DND-41 (cell line): ENCODE measurements at places on chromosomes 5 and 9.
A peak's percentile ranks its signal among the peaks of the same experiment; 100 is the strongest.

- H3K27ac ChIP-seq = no peak overlapping the region
- H3K27me3 ChIP-seq = no peaks in the 10 kb centered on the region
- H3K4me1 ChIP-seq = no peaks in the 10 kb centered on the region
- H3K36me3 ChIP-seq = no peaks in the 10 kb centered on the region
- no peak for DNase-seq
Measured at GRCh38 chr5:145996135-145996534, 59.8 kb downstream of the SH3RF2 start.

- H3K4me3 ChIP-seq = no peak overlapping the region
- H3K27me3 ChIP-seq = no peaks in the 10 kb centered on the region
- no peak overlapping the region for H3K27ac ChIP-seq
- H3K4me1 ChIP-seq = no peaks in the 10 kb centered on the region
- no peaks in the 10 kb centered on the region for H3K36me3 ChIP-seq
Measured at GRCh38 chr9:33153001-33153400, 14.1 kb downstream of the B4GALT1 start.

DNA sequence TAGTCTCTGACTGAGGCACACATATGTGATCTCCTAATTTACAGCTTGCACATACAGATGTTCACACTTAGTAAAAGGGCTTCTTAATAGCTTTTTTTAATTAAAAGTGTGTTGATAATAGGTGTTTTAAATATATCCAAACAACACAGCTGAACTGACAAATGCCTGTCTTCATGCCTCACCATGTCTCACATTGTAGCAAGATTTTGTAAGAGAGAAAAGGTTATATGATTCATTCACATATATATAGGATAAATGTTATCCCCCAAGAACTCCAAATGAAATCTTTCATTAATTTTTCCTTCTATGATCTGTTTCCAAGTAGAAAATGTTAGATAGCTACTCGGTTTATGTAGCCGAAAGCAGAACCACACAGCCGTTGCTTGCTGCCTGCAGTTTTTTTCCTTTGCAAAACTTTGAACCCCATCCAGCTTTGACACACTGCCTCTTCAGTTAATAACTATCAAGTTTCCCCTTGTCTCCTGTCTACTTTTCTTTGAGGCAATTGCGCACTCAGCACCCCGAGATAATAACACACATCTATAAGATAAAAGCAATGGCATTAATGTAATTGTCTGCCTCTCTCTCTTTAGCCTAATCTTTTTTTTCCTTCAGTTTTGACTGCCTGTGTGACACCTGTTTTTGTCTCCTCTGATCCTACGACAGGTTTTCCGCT, 299.2 kb downstream of the BNC2 start:
- H3K27me3 ChIP-seq = no peaks in the 10 kb centered on the region
- H3K27ac ChIP-seq = no peak overlapping the region
- no peak overlapping the region for H3K4me3 ChIP-seq
- no peaks in the 10 kb centered on the region for H3K4me1 ChIP-seq
- no peak for DNase-seq
- no peaks in the 10 kb centered on the region for H3K36me3 ChIP-seq

DNA sequence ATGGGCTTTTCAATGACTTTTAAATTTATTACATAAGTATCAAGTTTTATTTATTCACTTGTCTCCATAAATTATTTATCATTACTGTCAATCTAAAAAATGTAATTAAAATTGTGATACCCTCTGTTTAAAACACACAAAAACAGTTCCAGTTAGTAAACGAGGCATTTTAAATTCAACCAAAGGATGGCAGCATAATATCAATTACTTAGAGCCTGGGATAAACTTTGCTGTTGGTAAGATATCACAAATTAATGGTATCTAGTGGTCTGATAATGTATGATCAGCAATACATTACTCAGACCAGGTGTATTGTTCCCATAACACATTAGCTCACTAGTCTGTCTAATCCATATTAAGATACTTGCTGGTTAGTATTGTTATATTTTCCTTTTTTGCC, 9.6 kb upstream of the IFNE start:
- no peaks in the 10 kb centered on the region for H3K36me3 ChIP-seq
- H3K4me1 ChIP-seq = no peaks in the 10 kb centered on the region
- DNase-seq = no peak
- H3K27ac ChIP-seq = no peak overlapping the region
- no peak overlapping the region for H3K4me3 ChIP-seq

DNA sequence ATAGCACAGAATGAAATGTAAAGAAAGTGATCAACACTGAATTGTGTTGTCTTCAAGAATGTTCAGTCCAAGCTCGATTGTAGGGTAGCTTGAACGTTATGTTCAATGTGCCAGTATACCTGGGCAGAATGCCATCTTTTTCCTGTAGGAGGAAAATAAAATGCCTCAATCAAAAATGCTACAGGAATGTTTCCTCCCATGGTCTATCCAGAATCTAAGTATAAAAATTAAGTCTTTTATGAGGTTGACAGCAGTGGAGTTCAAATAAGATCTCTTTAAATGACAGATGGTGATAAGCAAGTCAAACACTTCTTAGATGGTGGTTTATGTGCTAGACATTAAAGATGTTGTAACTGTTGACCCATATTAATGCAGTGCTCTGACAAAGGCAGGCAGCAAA, 488.6 kb downstream of the CSNK1G3 start:
- peaks cover 28% of the 10 kb centered on the region for H3K4me1 ChIP-seq
- H3K27me3 ChIP-seq = no peaks in the 10 kb centered on the region
- DNase-seq = no peak
- no peak overlapping the region for H3K4me3 ChIP-seq
- H3K36me3 ChIP-seq = no peaks in the 10 kb centered on the region

DNA sequence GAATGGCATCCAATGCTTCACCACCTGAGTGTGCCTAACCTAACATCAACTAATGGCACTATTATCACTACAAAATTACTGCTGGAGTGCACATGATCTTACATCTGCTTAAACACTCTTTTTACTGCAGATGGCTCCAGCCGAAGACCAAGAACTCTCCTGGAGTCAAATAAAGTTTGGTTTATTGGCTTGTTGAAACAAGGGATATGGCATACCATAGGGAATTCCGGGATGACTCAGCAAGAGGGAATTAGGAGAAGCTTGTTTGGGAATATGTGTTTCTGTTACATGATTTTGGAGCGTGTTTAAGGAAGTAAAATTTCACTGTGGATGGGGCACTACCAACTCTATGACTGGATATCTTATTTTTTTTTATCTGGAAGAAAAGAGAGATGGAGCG, 872.6 kb downstream of the DTWD2 start:
- no peaks in the 10 kb centered on the region for H3K36me3 ChIP-seq
- no peaks in the 10 kb centered on the region for H3K4me1 ChIP-seq
- no peaks in the 10 kb centered on the region for H3K27me3 ChIP-seq
- H3K27ac ChIP-seq = no peak overlapping the region
- DNase-seq = no peak

- H3K27ac ChIP-seq = no peak overlapping the region
- peaks cover 3% of the 10 kb centered on the region for H3K27me3 ChIP-seq
- no peaks in the 10 kb centered on the region for H3K4me1 ChIP-seq
- H3K36me3 ChIP-seq = no peaks in the 10 kb centered on the region
- DNase-seq = no peak
- no peak overlapping the region for H3K4me3 ChIP-seq
Measured at GRCh38 chr9:72200452-72200851, 51.2 kb downstream of the GDA start.

- peak overlapping the region; percentile 93 for H3K27ac ChIP-seq
- H3K36me3 ChIP-seq = peaks cover 58% of the 10 kb centered on the region
- peak overlapping the region; percentile 85 for H3K4me3 ChIP-seq
Measured at GRCh38 chr9:92293075-92293354, 482 bp downstream of the IARS1 start.

- H3K4me3 ChIP-seq = no peak overlapping the region
- H3K27me3 ChIP-seq = no peaks in the 10 kb centered on the region
- DNase-seq = peak; percentile 40
- H3K36me3 ChIP-seq = no peaks in the 10 kb centered on the region
- H3K4me1 ChIP-seq = peaks cover 40% of the 10 kb centered on the region
- peak overlapping the region; percentile 80 for H3K27ac ChIP-seq
Measured at GRCh38 chr9:133700819-133701320, 37.3 kb downstream of the SARDH start.

- DNase-seq = no peak
- H3K4me3 ChIP-seq = no peak overlapping the region
- no peaks in the 10 kb centered on the region for H3K36me3 ChIP-seq
Measured at GRCh38 chr5:124235576-124235975, 510.9 kb downstream of the ZNF608 start.

- H3K27ac ChIP-seq = no peak overlapping the region
- H3K36me3 ChIP-seq = no peaks in the 10 kb centered on the region
- DNase-seq = no peak
- H3K4me3 ChIP-seq = no peak overlapping the region
Measured at GRCh38 chr5:21685522-21685921, 1167.6 kb downstream of the CDH12 start.

DNA sequence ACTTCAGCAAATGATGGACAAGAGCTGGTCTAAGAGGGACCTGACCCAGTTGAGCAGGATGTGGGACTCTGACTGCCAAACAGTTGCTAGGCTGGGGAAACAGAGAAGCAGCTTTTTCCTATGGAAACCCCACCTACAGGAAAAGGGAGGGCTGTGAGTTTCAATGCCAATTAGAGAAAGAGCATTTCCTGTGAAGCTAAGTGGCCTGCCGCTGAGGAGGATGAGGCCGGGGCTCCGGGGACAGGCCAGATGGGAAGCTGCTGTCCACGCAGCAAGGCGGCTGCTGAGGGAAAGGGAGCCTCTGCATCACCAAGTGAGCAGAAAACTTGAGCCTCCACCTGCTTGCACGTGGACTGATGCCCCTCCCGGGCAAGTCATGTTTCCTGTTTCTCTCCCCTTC, at the start of gene PCDH12:
TSS of gene PCDH12 (minus strand) at position 90 of the 400 bp plus-strand sequence. CDS start 351 bp downstream, outside the sequence.
- H3K4me1 ChIP-seq = peaks cover 42% of the 10 kb centered on the region
- no peaks in the 10 kb centered on the region for H3K27me3 ChIP-seq
- H3K4me3 ChIP-seq = no peak within 1 kb of the TSS
- H3K27ac ChIP-seq = peak within 1 kb of the TSS; percentile 68

DNA sequence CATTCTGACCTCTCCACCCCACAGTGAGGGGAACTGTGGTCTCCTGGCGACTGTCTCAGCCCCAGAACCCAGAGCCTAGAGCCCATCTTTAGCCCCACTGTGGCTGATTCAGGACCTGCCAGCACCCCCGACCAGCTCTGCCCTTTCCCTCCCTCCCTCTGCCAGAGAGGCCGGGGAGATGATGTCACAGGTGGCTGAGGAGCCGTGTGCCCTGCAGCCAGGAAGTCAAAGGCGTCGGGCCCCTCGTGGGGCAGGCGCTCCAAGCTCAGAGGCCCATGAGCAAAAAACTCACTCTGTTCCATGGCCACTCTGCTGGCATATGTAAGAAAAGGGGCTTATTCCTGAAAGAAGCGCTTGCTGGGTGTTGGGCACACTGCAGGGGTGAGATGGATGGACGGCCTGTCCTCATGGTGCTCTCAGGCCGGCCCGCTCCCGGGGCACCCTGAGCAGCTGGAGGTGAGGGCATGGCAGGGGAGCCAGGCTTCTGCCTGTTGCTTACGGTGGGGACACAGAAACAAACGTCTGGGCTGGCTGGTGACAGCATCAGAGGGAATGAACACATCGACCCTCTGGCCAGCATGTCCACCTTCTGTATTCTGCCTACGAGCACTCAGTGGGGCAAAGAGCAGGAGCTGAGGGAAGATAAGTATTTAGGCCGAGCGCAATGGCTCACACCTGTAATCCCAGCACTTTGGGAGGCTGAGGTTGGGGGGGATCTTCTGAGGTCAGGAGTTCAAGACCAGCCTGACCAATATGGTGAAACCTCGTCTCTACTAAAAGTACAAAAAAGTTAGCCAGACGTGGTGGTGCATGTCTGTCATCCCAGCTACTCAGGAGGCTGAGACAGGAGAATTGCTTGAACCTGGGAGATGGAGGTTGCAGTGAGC, 41.1 kb downstream of the LAMC3 start:
- H3K4me1 ChIP-seq = peaks cover 2% of the 10 kb centered on the region; the same call in 1 of the 2 replicates
- no peak overlapping the region for H3K4me3 ChIP-seq
- H3K27ac ChIP-seq = no peak overlapping the region

DNA sequence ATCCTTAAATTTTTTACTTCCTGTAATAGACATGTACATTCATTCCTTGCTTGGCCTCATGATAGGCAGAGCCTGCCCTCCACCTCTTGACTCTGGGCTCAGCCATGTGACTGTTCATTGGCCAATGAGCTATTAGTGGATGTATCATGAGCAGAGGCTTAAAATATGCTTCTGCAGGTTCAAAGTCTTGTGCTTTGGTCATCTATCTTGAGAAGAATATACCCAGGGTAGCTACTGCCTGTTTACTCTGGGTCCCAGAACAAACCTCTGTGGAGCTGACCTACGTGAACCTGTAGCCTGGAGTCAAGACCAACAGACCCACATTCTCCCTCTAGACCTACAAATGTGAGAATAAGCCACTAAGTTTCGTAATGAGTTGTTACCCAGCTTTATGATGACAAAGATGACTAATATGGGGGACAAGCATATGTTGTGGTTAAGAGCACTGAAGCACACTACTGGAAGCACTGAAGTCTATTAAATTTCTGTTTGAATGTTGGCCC, 244.4 kb downstream of the MAST4 start:
- H3K36me3 ChIP-seq = peaks cover 4% of the 10 kb centered on the region; the same call in 1 of the 2 replicates
- H3K27ac ChIP-seq = no peak overlapping the region
- DNase-seq = no peak
- H3K4me3 ChIP-seq = no peak overlapping the region

DNA sequence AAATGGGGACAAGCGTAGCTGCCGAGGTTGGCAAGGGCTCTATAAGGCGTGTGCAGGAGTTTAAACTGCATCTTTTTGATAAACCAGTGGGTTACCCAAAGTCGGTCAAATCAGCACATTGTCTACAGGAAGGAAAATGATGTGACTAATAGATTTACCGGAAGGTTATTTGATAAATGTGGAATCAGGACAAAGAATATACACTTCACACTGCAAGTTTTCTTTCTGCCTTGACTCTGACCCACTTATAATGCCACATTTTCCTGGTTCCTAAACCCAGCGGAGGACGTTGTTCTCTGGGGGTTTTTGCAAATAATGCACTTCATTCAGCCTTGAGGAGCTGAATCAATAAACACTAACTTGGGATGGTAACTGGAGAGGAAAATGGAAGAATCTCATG, 76.8 kb downstream of the TTLL11 start:
- no peak overlapping the region for H3K4me3 ChIP-seq
- H3K27me3 ChIP-seq = no peaks in the 10 kb centered on the region
- DNase-seq = no peak

DNA sequence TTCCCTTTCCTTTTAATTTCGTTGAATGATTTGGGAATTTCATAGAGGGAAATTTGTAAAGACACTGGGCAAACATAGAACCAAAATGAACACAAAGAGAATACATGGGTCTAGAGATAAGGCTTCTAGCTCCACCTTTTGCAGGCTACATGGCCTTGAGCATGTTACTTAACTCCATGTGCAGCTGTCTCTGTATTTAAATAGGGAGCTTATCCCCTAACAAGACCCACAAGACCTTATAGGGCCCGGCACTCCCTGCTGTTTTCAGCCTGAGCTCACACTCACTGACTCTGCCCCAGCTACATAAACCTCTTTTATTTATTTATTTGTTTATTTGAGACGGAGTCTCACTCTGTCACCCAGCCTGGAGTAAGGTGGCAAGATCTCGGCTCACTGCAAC, 30.6 kb upstream of the TLE1 start:
- H3K27me3 ChIP-seq = no peaks in the 10 kb centered on the region
- H3K4me1 ChIP-seq = no peaks in the 10 kb centered on the region
- H3K4me3 ChIP-seq = no peak overlapping the region
- H3K27ac ChIP-seq = no peak overlapping the region
